ENCODE measurements at places on chromosomes 1 and 21.

DNA sequence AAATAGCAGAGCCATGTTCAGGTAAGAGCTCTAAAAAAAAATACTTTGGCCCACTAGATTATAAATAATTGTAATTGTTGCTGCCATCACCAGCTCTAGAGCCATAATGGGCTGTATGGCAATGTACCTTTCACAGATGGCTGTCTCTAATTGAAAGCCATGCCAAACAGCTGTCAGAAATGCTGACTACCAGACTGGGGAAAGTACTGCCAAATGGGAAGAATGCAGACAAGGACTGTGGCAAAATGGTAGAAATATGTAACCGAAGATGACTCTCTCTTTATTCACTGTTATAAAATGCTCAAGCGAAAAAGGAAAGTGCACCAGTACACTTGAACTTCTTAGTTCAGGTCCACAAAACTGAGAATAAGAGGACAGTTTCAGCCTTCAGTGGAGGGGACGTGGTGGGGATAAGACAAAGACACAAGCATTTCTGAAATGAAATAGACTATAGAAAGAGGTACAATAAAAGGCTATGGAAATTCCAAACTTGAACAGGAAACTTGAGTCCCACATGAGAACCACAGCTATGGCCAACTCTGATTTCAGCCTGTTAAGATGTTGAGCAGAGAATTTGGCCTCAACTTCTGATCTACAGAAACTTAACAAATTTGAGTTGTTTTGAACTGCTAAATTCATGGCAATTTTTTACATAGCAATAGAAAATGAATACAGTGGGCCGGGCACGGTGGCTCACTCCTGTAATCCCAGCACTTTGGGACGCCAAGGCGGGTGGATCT is 46.5 kb upstream of the LPGAT1 start:
- no peak for DNase-seq

GRCh38 chr1:30687886-30688285 is 35.5 kb downstream of the MATN1 start:
- DNase-seq, result no peak

GRCh38 chr1:59664166-59664565 is 150.6 kb upstream of the HOOK1 start:
- DNase-seq, result no peak

DNA sequence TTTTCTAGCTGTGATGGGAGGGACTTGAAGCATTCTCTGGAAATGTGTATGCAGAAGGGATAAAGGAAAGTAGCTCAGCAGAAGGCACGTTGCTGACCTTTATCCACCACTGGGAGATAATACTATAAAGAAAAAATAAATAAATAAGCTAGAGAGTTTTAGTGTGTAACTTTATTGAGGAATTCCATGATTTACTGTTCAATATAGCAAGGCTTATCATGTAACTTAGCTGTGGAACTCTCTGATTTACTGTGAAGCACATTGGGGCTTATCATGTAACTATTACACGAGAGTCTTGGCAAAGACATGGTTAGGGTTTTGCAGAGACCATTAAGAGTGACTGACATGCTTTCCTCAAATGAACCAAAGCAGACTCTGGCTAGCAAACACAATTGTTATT is 316.1 kb upstream of the SNX7 start:
- DNase-seq, result no peak

GRCh38 chr1:23575226-23575810 is 16.0 kb upstream of the ID3 start:
- DNase-seq, result no peak

DNA sequence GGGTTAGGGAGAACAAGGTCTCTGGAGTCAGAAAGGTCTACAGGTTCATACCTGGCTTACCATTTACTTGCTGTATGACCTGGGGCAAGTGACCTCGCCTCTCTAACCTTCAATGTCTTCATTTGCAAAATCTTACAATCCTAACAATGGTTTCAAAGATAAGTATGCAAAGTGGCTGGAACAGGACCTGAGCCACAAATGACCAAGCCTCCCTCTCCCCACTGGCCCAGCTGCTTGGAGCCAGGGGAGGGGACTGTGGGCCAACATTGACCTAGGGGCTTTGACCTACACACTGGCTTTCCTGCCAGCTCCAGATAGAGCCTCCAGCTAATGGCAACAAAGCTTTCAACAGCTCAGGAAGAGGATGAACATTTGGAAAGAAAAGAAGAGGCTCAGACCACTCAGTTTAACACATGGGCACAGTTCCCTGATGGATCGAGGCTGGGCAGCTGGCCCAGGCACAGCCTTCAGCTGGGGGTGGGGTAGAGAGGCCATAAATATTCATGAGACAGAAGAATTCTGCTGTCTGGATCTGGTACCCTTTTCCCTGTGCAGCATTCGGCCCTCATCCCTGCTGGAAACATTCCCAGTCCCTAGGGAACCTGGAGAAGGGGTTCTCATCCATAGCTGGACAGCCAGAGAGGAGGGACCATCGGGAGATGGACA is 12.9 kb downstream of the PTAFR start:
- DNase-seq, result no peak

GRCh38 chr21:15059397-15059796 is 5.4 kb downstream of the NRIP1 start:
- no peak for DNase-seq

DNA sequence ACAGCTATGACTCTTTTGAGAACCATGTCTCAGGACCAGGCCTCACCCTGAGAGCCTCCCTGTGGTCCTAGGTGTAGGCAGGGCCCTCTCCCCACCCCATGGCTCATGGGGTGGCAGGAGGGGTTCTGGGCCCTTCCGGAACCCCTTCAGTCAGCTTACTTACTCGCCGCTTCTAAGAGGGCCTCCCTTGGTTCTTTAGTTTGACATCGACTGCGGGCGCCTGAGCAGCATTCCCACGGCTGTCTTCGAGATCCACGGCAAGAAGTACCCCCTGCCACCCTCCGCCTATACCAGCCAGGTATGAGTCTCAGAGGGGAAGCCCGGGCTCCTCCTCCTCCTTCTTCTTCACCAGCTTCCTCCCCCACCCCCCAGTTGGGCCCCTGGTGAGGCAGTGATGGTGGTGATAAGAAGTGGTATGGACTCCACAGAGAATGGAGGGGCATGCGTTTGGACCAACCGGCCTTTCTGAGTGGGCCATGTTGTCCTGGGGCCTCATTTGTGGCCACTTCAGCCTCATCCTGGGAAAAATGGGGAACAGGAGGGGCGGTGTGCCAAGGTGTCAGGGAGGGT is 28.9 kb downstream of the KCNA10 start:
- DNase-seq, result no peak

DNA sequence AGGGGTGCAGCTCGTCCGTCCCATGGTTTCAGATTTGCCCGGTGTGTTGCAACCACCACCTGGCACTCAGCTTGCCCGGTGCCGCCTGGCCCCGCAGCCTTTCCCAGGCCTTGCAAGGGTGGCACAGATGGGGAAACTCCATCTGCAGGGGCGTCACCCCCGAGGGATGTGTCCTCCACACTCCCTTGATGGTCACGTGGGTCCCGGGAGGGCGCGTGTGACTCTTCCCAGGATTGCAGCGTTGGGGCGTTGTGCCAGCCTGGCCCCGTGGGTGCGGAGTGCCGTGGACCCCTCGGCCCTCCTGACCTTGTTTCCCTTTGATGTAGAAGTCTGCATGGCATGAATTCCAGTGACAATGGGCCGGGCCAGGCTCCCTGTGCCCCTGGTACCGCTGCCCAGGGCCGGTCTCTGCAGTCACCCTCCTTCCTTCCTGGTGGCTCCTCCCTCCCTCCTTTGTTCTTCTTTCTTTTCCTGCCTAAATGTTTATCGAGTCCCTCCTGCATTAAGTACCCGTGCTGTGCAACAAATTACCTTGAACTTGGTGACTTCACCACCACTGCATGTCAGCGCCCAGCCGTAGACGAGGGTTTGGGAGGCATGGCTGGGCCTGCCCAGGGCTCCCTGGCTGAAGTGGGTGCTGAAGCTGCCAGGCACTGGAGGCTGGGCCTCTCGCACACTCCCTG is 22.9 kb downstream of the RRP1 start:
- no peak for DNase-seq

DNA sequence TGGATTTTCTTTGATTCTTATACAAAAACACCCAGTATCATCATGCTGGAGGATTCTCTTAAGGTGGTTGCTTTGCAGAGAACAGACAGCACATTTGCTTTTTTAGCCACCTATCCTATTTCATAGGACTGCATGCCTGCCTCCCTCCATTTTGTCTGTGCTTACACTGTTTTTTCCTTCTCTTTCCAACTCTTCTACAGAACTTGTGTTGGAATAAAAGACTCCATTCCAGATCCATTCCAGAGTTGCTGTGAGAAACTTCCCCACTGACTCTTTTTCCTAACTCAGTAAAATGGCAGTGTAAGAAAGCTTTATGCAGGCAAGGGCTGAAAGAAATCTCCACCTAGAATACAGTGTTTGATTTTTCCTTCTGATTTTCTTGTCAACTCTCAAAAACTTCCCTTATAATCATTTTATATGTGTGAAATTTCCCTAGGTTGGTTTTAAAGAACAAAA is 5.2 kb upstream of the ARID1A start:
- no peak for DNase-seq

- DNase-seq, result no peak
Measured at GRCh38 chr1:81921851-81922462, 121.2 kb downstream of the ADGRL2 start.

DNA sequence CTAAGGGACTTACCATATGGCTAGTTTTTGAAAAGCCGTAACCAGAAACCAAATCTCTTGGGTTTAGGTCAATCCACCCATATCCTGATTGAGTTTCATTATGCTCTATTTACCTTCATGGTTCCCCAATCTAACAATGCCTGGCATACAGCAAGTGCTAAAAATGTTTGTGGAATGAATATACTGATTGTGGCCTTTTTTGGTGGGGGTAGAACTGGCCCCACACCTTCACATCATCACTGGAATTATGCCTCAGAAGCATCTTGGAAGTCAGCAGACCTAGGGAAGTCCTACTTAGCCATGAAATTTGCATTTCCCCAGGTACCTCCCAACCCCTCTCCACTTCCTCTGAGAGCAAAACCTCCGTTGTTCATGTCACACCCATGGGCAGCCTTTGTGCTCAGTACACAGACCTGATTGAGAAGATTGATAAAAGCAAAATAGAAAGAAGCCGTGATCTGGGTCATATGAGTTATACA is 17.8 kb upstream of the SLAMF1 start:
- DNase-seq, result no peak

DNA sequence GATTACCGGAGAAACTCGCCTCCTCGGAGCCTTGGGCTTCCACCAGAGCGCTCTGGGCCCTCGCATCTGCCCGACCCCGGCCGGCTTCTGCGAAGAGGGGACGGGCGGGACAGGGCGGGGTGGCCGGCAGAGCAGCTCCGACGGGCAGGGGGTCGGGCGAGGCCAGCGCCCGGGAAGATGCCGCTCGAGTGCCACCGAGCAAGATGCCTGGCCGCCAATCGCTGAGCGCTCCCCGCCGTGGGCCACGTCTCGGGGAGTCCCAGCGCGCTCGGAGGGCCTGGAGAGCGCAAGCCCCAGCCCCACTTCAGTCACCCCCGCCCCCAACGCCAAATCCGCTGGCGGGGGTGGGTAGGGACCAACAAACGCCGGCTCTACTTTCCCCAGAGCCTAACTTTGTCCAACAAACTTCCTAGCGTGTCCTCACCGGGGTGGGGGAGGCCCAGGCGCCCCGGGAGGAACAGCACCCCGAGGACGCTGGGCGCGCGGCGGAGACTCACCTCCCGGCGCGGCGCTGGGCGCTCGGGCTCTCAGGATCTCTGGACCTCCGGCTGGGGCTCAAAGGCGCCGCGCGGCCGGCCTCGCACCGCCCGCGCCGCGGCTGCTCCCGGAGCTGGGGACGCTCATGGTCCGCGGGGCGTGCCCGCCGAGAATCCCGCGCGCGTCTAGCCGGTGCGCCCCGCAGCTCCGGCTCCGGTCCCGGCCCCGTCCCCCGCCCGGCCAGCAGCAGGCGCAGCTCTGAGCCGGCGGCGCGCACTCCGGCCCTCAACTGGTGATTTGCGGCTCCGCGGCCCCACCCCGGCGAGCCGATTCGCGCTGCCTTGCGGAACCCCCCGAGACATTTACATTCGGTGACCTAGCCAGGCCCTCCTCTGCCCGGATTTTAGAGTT is at the start of gene BCAR3:
TSS of gene BCAR3 (minus strand) at position 737 of the 888 bp plus-strand sequence. CDS start 6,907 bp downstream, outside the sequence.
- DNase-seq, result peak; percentile 17

- no peak for DNase-seq
Measured at GRCh38 chr1:24363994-24364393, 44.8 kb downstream of the GRHL3 start.

- no peak for DNase-seq
Measured at GRCh38 chr1:172070055-172070454, 228.8 kb downstream of the DNM3 start.

- DNase-seq, result no peak
Measured at GRCh38 chr1:11839727-11840705, 7.6 kb downstream of the NPPA start.

DNA sequence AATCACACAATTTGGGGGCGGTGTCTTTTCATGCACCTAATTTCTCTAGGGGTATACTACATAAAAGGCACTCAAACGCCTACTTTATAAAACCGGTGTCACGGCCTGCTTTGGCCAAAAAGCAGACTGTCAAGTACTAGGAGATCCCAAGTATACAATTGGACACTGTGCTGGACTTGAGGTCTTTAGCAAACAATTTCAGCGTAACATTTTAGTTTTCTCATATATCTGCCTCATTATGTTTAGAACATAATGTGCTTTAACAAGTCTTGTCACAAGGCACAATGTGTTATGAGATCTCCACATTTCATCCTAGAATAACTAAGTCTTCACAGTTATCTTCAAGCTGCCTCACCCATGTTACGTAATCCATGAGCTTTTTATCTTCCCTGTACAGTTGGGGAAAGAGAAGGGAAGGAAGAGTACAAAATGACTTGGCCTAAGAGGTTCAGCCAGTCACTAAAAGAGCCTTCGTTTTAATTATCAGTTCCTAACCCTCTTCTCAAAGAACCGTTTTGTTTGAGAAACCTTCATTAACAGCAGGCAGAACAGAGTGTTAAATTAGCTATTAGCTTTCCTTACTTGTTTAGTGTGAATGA is 1.7 kb downstream of the SSX2IP start:
- DNase-seq, result no peak

DNA sequence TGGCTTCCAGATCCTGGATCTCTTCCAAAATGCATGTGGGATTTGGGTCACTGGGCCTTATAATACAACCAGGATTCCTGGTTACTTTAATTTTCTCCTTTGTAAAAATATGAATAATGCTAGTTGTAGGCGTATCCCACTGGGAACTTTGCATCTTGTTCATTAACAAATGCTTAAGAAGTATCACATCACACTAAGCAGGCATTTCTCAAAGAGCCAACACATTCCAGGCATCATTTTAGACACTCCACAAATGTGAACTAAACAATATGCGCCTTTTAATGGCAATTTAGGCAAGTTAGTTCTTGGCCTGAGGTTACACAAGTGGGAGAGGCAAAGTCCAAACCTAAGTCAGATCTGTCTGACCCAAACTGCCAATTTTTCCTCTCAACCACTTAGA is 15.9 kb downstream of the BRINP2 start:
- DNase-seq, result no peak
